GM13977 (cell line): ENCODE measurements at places on chromosomes 2 and 18.

DNA sequence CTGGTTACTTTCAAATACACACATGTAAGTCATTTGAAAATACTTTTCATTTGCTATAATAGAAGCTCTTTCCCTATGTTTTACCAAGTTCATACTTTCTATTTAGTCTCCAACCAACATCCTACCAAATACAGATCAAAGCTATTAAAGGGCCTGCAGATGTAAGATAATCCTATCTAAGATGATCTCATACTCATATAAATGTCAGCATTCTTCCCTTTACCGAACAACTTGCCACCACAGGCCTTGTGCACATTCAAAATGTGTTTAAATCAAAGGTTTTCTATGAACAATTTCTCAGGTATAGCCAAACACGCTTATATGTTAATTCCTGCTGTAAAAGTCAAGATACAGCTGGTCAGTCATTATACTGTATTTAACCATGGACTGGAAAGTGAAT is 23.3 kb downstream of the KCTD18 start:
- no peak for DNase-seq

- DNase-seq = peak; percentile 22
Observed at GRCh38 chr18:27605107-27605834, 420.2 kb upstream of the CHST9 start.

- DNase-seq = no peak
Observed at GRCh38 chr2:192735447-192735846, 540.7 kb upstream of the TMEFF2 start.

- DNase-seq = peak; percentile 40
Observed at GRCh38 chr2:84880645-84881521, at the start of gene TRABD2A. Gene TRABD2A, minus strand, starts transcription at chr2:84881084. Its CDS starts 45 bp downstream, at chr2:84881039.

GRCh38 chr2:227876300-227876801 is 4.9 kb downstream of the DAW1 start:
- DNase-seq = no peak

DNA sequence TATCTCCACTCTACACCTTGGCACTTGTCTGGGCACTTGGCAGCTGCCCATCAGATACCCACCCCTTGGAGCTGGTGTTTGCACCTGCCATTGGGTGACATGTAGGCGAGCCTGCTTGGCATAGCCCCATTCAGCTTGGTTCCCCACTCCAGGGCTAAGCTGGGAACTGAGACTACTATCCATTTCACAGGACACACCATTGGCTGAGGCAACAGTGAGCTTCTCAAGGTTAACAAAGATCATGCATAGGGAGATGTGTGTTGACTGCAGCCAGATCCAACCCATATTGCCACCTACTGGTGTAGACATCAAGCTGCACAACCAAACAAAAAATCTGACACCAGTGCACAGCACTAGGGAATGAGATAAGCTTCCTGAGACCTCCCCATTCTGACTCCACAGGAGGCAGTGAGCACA is 1389.8 kb upstream of the TMEFF2 start:
- peak; percentile 35 for DNase-seq

GRCh38 chr2:28648147-28648546 is 103.5 kb upstream of the PPP1CB start:
- no peak for DNase-seq

DNA sequence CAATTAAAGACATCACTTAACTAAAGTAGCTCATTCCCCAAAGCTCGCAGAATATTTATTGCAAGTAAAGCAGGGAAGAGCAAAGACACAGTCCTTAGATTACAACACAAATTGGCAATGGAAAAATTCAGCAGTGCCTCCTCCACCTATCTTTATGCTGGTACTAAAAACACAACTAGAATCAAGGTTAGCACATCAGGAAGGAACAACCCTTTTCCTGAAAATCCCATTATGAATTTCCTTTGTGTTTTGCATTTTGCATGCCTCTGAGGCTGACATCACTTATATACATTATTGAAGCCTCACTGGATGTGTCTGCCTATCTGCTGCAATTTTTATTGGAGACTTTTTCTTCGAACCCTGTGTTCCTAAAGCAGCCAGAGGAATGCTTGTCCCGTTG is 193.8 kb upstream of the STK17B start:
- DNase-seq = no peak

DNA sequence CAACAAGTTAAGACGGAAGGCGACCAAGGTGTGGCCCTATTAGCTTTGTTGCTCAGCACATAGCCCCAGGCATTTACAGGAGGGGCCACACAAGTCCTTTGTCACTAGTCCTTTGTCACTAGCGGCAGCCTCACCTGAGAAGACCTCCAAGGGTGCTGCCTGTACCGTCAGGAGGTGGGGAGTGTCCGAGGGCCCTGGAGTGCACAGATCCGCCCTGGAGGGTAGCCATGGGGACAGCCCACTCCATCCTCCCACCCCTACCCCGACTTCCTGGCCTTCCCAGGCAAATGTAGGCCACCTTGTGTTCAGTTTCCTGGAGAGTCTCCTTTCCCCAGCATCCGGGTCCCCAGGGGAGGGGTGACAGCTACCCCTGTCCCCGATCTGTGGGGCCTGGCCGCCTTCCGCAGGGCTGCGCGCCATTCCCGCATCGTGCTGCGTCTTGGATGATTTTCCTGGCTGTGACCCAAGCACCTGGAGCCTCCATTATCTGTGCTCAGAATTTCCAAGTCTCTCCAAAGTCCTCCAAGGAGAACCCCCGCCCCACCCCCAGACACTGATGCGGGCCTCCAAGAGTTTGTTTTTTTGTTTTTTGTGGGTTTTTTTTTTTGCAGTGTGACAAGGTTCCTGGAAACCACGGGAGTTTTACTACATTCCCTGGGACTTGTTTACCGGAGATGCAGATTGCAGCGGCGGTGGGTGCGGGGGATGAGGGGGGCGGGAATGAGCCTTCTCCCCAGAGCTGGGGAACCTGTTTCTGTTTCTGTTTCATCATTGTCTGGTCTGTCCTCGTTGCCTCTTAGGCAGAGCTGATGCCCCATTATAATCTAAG is 28.6 kb downstream of the TEX44 start:
- DNase-seq = no peak

- no peak for DNase-seq
Observed at GRCh38 chr18:76593843-76594242, 98.8 kb upstream of the ZNF516 start.

- no peak for DNase-seq
Observed at GRCh38 chr18:61108706-61109105, 224.5 kb upstream of the CDH20 start.

- DNase-seq = no peak
Observed at GRCh38 chr18:63082366-63083019, 237.1 kb downstream of the BCL2 start.

DNA sequence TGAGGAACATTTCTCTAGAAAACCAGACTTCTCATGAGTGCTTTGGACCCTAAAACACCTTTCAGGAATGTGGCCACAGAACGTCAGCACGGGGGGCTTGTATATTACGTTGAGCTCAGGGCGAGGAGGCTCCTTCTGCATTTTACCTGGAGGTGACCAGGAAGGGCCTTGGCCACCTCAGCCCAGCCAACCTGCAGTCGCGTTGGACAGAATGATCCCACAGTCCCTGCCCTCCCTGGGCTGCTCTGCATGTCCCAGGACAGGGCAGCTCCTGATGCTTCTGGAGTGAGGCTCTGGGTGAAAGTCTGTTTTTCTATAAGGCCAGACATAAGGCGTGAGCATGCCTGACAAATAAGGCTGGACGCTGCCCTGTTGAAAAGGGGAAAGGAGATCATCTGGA is 121.9 kb downstream of the NDUFA10 start:
- DNase-seq = no peak

DNA sequence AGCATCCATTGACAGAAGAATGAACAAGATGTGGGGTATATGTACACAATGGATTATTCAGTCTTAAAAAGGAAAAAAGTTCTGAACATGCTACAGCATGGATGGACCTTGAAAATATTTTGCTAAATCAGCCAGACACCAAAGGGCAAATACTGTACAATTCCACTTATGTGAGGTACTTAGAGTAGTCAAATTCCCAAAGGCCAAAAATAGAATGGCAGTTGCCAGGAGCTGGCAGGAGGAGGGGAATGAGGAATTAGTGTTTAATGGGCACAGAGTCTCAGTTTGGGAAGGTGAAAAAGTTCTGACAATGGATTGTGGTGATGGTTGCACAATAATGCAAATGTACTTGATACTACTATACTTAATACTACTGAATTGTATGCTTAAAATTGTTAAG is 193.2 kb downstream of the MBD2 start:
- DNase-seq = no peak

DNA sequence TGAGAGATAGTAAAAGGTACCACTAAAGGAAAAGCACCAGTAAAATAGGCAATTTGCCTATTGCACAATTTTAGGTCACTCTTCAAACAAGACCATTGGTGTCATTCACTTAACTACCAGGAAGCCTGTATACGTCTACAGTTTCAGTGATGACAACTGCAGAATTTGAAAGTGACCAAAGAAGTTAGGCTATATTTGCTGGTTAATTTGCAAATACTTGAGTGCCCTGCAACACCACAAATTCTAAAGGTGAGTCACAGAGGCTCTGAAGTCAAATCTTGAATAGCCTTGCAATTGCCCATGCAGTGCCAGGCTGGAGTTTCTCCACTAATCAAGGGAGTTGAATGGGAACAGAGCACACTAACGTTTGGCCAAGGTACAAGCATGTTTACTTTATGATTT is 128.7 kb upstream of the CCDC68 start:
- DNase-seq = peak; percentile 17

DNA sequence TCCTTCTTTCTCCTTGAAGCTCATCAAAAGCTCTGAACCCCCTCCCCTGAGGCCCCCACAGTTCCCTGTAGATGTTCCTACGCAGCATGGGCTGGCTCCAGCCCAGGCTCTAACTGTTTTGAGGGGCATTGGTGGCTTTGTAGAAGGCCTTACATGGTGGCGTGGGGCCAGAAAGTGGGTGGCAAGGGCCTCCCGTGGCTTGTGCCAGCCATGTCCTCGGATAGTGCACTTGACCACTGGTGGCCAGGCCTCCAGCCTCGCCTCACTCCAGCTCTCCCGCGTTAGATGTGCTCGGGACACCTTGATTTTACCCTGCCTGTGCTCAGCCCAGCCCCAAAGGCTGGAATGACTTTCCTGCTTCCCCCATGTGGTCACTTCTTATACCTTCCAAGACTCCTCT is 92.9 kb downstream of the TWIST2 start:
- DNase-seq = no peak

- DNase-seq = no peak
Observed at GRCh38 chr2:201854841-201855240, 48.5 kb downstream of the CDK15 start.

DNA sequence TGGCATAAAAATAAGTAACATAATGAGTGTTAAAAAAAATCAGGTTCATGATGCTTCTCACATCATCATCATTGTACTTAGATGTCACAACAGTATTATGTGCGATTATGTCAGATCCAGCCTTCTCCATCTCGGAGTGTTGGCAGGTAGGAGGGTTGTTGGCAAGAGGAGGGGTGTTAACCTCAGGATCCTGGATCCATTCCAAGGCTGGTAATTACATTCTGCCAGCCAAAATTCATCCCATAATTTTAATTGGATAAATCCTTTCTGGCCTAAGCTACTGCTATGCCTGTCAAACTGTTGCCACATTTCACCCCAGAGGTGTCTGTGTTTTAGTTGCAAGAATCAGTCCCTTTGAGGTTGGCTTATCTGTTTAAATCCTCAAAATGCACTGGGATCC is 891 bp upstream of the FTCDNL1 start:
- no peak for DNase-seq

GRCh38 chr18:3584897-3585460 is 135.0 kb downstream of the TGIF1 start:
- no peak for DNase-seq

DNA sequence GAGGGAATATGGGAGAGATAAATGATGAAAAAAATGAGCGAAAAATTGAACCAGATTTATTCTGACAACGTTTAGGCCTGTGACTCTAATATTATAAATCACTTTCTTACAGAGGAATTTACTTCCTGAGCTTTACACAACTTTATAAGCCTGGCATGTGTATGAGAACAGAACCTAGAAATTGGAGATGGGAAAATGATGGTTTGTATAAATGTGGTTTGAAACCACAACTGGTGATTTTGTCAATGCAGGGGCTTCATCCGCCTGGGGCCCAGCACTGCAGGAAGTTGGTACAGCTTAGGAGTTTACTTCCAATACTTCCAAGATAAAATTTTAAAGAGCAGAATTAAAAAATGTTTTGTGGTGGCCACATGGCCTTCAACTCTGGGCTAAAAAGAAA is 82.3 kb downstream of the VAPA start:
- no peak for DNase-seq

DNA sequence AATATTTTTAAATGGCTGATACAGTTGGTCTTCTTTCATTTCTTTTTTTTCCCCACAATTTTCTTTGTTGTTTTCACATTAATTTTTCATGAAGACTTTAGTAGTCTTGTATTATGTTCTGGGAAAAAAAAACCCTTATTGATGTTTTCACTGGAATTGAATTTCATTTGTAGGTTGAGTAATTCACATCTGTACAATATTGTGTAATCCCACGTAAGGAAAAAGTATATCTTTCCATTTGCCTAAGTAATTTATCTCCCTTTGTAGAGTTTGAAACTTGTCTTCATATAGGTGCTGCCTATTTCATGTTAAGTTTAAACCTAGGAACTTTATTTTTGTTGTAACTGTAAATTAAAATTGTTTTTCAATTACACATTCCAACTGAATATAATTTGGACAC is 2.0 kb downstream of the DNAJC27 start:
- DNase-seq = no peak

GRCh38 chr2:28432362-28432761 is 39.7 kb downstream of the FOSL2 start:
- DNase-seq = no peak

DNA sequence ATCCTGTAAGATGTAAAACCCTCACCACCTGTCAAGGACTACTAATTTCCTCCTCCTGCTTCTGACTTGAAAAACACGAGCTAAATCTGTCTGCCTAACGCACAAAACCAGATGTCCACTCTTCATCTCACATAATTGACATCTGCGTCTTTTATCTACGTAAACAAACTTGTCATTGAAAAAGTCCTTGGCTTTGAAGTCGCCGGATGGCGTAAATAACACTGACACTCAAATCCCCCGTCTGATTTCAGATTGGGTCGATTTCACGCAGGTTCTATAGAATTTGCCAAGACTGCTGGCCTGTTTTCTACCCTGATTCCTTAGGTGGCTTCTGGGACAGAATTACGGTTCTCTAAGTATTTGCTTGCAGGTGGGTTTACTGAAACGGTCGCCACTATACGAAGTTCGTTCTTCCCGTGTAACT is 539 bp upstream of the MOB4 start:
- no peak for DNase-seq

DNA sequence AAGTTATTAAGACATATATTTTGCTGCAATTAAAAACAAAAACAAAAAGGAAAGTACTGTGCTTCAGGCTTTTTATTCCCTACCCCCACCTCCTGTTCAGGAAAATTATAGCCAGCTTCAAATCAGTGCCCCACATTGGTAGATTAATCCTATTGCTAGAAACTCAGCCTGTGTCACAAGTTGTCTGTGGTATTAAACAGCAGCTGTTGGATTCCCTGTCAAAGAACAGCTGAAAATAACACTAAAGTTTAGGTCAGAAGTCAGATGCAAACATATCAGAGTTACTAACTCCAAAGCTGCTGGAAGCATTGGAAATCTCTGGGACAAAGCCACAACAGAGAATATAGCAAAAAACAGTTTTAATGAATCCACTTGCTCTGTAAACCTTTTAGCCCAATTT is 818 bp upstream of the CCDC141 start:
- no peak for DNase-seq

- DNase-seq = no peak
Observed at GRCh38 chr2:238869293-238870124, 21.6 kb downstream of the TWIST2 start.
